ENCODE measurements at places on chromosomes 7 and 10.
A peak's percentile ranks its signal among the peaks of the same experiment; 100 is the strongest.

GRCh38 chr10:11678074-11678793, 63.9 kb upstream of the ECHDC3 start:
- DNase-seq, result no peak

GRCh38 chr10:49368256-49368655, 27.6 kb downstream of the DRGX start:
- no peak for DNase-seq

GRCh38 chr7:27198138-27198841, 1.6 kb downstream of the HOXA13 start:
- DNase-seq, result no peak

- no peak for DNase-seq
Measured at GRCh38 chr7:23544913-23545354, 13.2 kb upstream of the TRA2A start.

DNA sequence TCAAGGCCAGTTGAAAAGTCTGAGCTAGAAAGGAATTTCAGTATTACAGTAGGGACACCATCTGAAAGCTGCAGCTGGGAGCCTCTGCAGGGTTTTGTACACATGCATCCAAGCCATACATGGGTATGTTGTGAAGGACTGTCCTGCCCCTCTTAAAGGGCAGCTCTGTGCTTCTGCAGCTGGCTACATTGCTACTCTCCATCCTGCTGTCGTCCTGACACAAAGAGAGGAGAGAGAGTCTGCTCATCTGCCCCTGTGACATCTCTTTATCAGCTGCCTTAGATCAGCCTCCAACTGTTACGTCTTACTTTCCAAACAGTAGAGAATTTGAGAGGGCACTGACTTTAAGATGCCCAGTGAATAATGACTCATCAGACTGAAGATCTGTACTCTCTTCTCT, 602.7 kb downstream of the SORCS3 start:
- no peak for DNase-seq

- DNase-seq, result no peak
Measured at GRCh38 chr10:35421553-35422178, 85.4 kb downstream of the CCNY start.

- peak; percentile 91 for DNase-seq
Measured at GRCh38 chr10:75230600-75231038, 5.1 kb downstream of the COMTD1 start.

DNA sequence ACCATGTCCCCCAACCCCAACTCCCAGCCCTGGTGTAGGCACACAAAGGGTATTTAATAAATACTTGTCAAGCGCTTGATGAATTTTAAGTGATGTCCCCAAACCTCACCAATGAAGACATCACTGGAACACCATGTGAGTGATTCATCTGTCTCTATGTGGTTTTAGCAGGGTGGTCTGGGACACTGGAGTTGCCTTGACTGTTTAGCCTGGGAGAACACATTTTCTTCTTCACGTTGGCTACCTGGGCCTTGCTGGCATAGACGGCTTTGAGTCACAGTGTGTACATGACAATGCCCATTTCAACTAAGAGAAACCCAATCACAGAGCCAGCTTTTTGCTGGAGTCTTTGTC, 24.8 kb upstream of the SHH start:
- DNase-seq, result no peak

DNA sequence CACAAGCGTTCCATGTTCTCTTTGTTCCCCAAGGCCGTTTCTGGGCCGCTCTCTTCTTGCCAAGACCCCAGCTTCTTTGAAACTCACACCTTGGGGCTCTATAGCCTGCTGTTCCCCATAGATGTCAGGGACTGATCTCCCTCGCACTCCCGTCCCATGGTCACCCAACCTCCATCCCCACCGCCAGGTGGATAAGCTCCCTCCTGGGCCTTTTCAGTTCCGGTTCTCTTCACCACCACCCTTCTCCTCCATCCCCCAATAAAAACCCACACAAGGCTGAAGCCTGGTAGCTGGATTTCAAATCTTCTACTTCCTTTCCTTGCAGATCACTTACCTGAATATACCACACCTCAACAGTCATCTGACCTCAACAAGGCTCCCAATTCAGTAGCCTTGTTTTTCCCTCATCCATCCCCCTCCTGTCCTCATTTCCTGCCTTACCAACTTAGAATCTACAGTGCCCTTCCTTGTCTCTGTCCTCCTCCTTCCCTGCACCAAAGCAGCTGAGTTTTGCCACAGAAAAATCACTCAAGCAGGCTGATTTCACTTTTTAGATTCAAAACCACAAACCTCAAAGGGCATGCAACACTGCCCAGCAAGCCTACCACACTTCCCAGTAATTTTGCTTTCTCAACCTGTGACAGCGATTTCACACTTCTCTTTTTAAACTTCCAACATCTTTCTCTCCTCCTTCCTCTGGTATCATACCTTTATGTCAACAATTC, 7.7 kb downstream of the SLC37A3 start:
- DNase-seq, result no peak

DNA sequence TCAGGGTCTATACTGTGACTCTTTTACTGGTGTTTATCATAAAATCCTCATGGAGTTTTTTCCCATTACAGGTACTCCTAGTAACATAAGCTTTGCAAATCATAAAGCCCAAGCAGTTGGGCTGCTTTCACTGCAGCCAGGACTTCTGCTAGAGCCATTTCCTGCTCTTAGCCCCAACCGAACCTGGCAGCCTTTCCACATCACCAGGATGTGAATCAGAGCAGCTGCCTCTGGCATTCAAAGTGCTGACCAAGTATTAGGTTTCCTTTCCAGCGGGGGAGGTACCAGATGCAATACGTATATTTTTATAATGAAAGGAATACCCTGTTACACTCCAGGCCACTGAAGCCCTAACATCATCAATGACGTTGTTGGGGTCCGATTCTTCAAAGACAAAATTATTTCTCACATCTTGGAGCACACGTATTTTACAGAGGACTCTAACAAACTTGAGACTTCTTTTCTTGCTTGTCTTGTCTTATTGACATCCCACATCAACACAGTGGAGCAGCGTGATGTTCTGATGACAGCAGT, 3.6 kb upstream of the HTR5A start:
- no peak for DNase-seq

DNA sequence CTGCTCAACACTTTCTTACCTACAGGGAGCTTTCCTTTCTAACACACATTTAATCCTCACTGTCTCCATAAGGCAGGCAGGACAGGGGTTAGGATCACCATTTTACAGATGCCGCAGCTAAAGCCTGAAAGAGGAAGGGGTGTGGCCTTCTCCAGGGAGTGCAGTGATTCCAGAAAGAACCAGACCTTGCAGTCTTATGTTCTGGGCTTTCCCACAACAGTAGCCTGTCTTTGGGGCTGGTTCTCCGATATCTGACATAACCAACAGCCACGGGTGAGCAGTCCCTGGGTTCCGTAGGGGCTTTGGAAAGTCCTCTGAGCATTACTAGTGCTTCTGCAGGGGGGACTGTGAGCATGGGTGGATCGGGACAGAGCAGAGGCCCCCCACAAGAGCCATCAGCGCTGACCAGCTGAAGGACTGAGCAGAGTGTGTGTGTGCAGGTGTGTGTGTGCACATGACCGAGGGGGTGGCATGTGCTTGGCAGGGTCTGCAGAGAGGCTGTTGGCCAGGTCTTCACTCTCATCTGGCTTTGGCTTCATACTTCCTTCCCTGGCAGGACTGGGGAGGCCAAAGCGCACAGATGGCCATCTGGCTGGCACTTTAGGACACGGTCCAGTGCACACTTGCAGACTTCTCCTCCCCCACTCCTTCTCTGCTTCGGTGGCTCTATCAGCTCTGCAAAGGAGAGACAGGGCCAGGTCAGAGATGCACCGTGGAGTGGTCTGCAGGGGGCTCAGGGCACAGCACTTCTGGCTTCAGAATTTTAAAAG, 400.3 kb downstream of the RPS24 start:
- DNase-seq, result no peak

- DNase-seq, result no peak
Measured at GRCh38 chr7:22173685-22174573, 183.0 kb downstream of the RAPGEF5 start.

DNA sequence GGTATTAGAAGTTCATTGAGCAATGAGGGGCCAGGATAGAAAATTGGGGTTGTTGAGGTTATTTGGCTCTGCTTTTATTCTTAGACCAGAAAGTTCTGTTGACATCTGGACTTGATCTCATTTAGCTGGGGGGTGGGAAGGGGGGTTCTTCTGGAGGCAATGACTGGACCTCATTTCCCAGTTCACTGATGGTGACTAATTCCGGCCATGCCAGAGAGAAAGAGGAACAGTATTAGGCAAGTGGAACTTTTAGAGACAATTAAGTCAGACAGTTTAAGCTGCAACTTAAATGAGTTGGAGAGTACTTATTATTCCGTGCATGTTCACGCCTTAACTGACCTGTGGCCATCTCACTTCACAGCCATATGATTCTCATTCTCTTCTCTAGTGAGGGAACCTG, 512.5 kb downstream of the REEP3 start:
- DNase-seq, result no peak

DNA sequence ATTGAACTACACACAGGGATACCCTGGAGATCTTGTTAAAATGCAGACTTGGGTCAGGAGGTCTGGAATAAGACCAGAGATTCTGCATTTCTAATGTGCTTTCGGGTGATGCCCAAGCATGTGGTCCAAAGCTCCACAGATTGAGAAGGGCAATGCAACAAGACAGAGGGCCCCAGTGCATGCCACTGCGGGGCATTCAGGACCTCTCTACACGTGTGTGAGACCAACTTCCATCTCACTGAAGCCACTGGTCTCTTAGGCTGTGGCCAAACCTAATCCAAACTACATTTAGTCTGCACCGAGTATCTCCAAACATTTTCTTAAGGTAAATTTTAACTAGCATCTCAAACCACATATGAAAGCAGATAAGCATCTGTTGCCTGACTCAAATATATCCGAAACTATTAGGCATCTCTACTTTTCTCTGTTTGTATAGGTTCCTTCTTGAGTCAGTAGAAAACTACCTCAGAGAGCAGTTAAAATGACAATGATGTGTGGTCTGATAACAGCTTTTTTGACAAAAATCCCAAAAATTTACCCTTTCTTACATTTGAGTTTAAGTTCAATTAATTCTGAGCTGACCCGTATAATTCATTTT, 107.5 kb downstream of the ELMO1 start:
- no peak for DNase-seq

GRCh38 chr7:90430614-90431460, 27.6 kb downstream of the CLDN12 start:
- no peak for DNase-seq

DNA sequence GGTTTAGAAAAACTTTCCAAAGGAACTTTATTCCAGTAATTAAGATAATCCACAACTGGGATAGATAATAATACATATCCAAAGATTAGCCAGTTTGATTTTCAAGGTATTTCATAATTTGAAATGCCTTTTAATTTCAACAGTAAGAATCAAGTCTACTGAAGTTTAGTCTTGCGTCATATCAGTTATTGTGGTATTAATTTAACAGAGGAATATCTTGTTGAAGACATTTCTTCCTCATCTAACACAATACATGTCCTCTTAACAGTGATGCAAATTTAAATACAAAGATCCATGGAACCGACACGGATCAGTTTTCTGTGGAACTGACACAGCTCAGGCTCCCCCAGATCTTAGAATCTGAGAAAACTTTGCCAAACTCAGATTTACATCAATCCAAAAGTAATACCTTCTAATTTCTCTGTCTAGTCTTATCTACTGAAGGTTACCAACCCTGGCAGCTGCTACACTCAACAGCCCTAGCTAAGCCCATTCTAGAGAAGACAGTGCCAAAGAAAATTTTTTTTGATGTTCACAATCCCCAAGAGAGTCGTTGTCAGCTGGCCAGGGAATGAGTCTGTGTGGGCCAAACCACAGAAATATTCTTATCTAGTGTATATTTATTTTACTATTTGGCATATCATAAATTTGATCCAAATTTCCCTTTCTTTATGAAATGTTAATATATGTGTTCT, 365.2 kb upstream of the MEOX2 start:
- no peak for DNase-seq

All from stimulated activated CD4-positive, alpha-beta T cell treated with anti-CD3 and anti-CD28 coated beads, Interleukin-2, amount 100 ng/mL, for 48 hours (primary cell).